ENCODE measurements at places on chromosomes 3 and 15. TPM values are rescaled to one million over a fixed set of nuclear protein-coding genes. Genes with fewer than 3 reads are reported as not detected.
A peak's percentile ranks its signal among the peaks of the same experiment; 100 is the strongest.

GPR87 gene
- not detected for total RNA-seq

DNA sequence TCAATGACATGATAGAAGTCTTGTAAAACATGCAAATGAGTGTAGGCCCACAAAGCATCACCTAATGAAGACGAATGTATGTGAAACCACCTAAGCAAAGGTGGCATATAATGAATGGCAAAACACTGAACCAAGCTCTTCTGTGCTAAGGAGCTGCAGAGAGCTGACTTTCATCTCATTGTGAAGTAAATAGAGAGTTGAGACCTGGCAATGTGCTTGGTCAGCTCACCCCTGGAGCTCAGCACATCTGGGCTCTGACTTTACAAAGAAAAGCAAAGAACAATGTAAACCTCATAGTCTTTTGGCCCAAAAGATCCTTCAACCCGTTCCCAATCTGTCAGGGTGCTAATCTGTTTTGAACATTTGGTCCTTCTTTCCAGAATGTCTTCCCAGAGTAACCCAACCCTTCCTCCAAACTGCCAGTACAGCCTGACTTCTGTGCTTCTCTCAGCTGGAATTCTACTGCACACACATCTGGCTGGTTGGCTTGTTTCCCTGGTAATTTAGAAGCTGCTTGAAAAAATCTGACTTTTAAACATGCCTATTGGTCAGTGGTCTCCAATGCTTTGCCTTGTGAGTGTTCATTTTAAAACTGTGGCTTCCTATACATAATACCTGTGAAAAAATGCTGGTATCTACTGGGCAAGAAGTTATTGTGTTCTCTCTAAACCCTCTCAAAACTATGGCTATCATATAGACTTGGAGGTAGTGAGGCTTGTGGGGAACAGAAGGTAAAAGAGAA, 101.7 kb downstream of the CD200R1L start:
- DNase-seq = no peak

HTD2 gene
- total RNA-seq = 10.4 TPM

DNA sequence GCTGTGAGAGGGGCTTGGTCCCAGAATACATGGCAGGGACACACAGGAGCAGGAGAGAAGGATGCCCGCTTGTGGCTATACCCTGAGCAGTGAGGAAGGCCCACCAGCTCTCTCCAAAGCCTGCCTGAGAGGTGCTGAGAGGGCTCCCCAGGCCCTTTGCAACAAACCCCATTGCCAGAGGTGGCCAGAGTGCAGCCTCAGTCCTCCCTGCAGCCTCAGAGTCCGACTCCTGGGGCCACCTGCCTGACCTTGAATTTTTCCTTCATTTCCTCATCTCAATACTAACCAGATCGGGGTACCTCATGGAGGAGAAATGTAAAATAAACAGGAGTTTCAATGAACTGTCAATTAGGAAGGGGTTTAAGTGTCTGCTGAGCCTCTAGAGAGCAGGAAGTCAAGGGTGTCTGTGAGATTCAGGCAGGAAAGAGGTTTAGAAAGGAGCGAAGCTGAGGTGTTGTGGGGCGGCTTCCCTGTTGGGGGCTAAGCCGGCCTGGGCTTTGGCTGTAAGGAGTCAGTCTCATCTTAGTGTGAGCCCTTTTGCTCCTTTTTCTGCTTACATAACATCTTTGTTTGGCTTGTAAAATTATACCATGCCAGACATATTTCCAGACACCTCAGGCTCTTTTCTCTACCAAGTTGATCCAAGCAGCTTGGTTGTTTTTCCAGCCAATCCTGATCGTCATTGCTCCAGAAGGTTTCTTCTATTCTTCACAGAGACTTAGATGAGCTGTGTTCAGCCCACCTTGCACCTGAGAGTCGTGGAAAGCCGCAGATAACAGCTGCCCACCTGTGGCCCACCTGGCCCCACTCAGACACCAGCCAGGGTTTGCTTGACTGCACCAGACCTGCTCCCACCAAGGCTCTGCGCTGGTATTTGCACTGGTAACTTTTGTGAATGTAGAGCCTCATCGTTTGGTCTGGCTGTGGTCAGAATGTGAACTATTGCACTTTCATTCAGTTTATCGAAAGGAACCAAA, 36.7 kb downstream of the CMTM7 start:
- DNase-seq = peak; percentile 57

Data from naive thymus-derived CD4-positive, alpha-beta T cell (primary cell).